Mammary epithelial cell (primary cell): ENCODE measurements at places on chromosomes 3 and 15. TPM values are rescaled to one million over a fixed set of nuclear protein-coding genes. Genes with fewer than 3 reads are reported as not detected.

GRCh38 chr15:89991312-89991711 is 9.8 kb upstream of the ZNF710 start:
- no peak for DNase-seq

DNA sequence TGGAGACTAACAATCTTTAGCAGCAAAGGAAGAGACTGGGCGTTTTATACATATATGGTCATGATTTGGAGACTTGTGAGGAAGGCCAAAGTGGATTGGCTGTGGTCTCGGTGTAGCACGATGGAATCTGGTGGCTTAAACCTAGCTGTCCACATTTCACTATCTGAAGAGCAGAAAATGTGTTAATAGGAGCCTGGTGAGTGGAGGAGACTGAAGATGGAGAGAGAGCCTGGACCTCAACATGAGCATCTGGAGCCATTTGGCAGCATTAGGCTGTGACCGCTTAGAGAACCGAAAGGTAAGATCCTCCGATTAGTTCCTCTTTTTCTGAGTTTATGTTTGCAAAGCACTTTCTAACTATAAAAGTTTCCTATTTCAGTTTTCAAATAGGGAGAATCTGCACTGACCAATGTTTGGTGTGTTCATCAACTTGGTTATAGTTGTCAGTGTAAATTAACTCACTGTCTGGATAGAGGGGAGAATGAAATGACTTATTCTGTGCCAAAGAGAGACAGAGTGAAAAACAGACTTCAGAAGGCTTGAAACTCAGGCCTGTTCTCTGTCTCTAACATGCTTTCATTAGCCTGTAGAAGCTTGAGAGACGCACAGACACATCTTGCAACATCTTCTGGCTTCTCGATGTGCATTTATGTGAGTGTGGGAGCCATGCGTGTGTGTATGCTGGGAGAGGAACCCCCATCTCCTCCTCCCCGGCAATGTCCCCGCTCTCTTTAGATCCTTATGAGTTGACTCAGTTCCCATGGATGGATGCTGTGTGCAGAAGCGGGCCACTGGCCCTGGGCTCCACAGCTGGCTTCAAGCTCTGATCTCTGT is 244.7 kb upstream of the TBL1XR1 start:
- DNase-seq: no peak

GRCh38 chr3:78737988-78738387 is 1029.8 kb downstream of the ROBO1 start:
- DNase-seq: peak; percentile 46

DNA sequence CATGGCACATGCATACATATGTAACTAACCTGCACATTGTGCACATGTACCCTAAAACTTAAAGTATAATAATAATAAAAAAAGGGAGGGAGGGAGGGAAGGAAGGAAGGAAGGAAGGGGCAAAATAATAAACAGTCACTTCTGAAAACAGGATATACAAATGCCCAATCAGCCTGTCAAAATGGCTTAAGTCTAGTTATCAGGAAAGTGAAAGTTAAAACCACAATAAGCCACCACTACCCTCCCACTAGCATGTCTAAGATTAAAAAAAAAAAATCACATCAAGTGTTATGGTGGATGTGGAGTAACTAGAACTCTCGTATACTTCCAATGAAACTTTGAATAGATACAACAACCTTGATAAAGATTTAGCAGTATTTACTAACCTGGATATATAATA is 145.6 kb upstream of the GMNC start:
- no peak for DNase-seq

GRCh38 chr3:39112113-39112512 is 4.6 kb downstream of the TTC21A start:
- no peak for DNase-seq

- DNase-seq: no peak
Observed at GRCh38 chr15:42849836-42850235, 70.7 kb downstream of the TTBK2 start.

- DNase-seq: peak; percentile 3
Observed at GRCh38 chr3:63857311-63857710, 6.3 kb downstream of the THOC7 start.

GRCh38 chr3:127632035-127632820 is 3.2 kb downstream of the PODXL2 start:
- DNase-seq: no peak

The RARRES1 gene
- 0.52 TPM in 1 of 2 replicates, not detected in the other for total RNA-seq

The GOLGA6A gene
- total RNA-seq: not detected in 2 replicates

The SHF gene
- 0.50 TPM for total RNA-seq

The GATM gene
- total RNA-seq: 4.5 TPM

GRCh38 chr15:41501931-41502794 is 8.5 kb downstream of the ITPKA start:
- DNase-seq: no peak
